NCI-H82 (cell line): ENCODE measurements at places on chromosomes 11 and 22.

- DNase-seq = no peak
Observed at GRCh38 chr11:69219991-69220390, 64.3 kb downstream of the SMIM38 start.

- DNase-seq = no peak
Observed at GRCh38 chr11:132913295-132913694, 619.0 kb downstream of the OPCML start.

- peak; percentile 28 for DNase-seq
Observed at GRCh38 chr11:64252003-64252872, 908 bp downstream of the PLCB3 start.

DNA sequence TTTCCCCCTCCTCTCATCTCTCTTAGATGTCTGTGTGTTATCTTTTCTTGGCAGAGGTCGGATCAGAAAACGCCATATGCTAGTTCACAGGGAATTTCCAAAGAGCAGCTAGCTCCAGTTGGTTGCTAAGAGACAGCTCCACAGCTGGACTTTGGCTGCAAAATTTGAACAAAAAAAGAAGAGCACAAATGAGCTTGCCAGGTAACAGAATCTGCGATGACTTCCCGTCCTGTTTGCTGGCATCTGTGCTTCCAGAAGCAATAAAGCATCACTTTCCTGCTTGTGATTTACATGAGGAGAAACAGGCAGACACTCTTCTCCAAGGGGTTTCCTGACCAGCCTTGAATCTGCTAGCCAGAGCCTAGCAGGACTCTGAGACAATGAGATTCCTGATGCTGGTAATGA is 596.0 kb upstream of the B3GAT1 start:
- DNase-seq = no peak

DNA sequence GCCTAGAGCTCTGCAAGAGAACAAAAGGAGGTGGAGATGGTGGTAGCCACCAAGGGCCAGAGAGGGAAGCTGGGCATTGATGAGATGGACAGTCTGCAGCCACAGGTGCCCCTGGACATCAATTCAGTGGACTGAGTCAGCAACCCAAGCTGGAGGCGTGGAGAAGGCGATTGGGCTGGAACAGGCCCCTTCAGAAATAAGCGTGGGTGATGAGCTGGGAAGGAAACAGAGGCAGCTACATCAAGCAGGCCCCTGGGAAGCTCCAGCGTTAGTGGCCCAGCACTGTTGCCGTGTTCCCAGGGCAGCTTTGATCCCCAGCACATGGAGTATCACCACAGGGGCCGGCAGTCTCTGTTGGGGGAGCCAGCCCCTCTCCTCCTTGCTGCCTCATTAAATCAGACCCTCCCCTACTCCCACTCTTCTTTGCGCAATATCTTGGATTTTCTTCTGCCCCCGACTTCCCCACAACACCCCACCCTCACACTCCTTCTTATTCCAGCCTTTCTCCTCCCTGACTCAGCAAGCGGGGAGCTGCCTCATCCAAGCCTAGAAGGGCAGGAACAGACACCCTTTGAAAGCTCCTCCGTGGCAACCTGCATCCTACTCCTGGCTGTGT is 31.7 kb upstream of the OAF start:
- DNase-seq = no peak

- DNase-seq = no peak
Observed at GRCh38 chr11:102926517-102926916, 29.0 kb downstream of the MMP13 start.

DNA sequence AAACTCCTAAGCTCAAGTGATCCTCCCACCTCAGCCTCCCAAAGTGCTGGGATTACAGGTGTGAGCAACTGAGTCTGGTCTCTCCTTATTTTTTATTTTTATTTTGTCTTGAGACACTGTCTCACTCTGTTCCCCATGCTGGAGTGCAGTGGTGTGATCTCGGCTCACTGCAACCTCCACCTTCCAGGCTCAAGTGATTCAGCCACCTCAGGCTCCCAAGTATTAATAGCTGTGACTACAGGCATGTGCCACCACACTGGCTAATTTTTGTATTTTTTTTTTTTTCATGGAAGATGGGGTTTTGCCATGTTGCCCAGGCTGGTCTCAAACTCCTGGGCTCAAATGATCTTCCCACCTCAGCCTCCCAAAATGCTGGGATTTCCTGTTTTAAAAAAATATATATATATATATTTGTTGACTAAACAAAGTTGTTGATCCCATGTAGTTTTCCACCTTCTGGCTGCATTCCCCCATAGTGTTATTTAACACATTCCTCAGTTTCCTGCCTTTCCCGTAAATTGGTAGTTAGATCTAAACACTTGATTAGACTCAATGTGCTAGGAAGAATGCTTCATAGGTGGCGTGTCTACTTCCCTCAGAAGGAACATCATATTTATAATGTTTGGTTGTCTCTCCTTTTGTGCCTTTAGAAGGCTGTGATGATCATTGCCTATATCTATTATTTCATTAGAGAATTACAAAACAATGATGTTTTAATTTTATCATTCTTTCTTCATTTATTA is 38.8 kb downstream of the LRRC32 start:
- no peak for DNase-seq

- no peak for DNase-seq
Observed at GRCh38 chr22:33299245-33299956, 241.2 kb upstream of the SYN3 start.

- DNase-seq = no peak
Observed at GRCh38 chr22:19548964-19549363, 24.8 kb upstream of the CLDN5 start.

DNA sequence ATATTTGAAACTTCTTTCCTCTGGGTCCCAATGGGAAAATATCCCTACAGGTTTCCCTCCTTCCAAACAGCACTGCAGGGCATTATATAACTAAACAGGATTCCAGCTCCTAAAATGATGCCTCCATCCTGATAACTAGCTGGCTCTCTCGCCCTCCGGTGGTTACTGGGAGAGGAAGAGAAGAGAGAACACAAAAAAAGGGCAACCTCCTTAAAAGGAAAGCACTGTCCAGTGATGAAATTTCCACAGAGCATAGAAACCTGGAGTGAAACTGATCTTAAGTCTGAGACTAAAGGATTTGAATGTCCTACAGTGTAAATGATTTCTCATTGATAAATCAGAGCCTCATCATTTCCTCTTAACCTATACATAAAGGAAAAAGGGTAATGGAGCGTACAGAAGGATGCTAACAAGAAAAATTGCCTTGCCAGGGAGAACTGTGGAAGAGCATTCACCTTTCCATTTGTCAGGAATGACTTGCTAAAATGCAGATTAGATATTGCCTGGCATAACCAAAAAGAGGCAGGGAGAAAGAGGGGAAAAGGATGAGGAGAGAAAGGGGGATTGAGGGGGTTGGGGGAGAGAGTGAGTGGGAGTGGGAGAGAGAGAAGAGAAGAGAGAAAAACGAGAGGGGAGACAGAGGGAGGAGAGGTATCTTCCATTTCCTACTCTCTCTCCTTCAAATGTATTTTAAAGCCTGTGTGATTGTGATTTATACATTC is 121.3 kb downstream of the APOL5 start:
- peak; percentile 51 for DNase-seq

DNA sequence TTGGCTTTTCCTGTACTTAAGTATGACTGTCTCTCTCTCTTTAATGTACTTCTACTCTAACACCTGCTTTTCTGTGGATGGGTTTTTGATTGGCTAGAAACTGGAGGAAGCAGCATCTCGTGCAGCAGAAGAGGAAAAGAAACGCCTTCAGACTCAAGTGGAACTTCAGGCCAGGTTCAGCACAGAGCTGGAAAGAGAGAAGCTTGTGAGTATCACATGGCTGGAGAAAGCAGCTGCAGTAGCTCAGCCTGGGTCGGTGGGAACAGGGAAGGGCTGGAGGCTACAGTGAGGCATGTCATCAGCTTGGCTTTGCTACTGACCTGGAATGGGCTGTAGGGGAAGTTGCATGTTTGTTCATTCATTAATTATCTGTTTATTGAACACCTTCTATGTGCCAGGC is 74.2 kb downstream of the SWAP70 start:
- DNase-seq = no peak

DNA sequence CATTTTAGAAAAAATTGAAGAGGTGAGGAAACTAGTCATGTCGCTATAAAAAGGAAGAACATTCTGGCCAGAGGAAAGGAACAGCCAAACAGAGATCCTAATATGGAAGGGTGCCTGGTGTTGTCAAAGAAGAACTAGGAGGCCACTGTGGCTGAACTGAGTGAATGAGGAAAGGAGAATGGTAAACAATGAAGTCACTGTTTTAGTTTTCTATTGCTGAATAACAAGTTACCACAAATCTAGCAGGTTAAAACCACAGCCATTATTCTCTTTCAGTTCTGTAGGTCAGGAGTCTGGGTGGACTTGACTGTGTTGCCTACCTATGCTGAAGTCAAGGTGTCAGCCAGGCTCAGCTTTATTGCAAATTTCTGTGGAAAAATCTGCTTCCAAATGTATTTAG is 549.3 kb upstream of the CCDC90B start:
- no peak for DNase-seq

GRCh38 chr11:83159902-83160865 is 3.3 kb downstream of the PCF11 start:
- DNase-seq = no peak

GRCh38 chr11:126478466-126478865 is 123.0 kb downstream of the ST3GAL4 start:
- no peak for DNase-seq

GRCh38 chr11:350723-351255 is 18.5 kb upstream of the B4GALNT4 start:
- DNase-seq = no peak

DNA sequence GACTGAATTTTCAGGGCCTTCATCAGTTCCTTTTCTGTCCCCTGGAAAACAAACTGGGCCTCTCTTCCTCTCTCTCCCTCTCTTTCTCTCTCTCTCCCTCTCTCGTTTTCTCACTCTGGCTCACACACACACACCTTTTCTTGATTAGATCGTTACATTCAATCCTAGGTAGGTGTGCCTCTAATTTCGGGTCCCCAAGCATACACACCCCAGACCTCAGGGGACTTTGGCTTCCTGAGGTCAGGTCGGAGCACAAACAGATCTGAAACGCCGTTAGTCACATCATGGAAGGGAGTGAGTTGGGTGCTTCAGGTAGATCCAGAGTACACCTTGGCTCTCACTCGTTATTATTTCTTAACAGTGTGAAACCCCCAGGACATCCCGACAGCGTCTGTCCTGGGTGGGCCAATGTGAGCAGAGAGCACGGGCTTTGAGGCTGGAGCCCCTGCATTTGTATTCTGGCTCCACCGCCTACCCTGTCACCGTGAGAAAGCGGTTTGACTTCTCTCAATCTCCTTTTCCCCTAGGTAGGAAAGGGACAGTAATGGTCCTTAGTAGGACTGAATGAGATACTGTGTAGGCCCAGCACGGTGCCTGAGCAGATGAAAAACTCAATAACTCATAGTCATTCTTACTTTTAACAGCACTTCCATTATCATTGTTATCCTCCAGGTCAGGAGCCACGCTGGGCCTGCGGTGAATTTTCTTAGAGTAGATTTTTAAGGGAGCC is 37.3 kb upstream of the POU2AF1 start:
- DNase-seq = no peak

DNA sequence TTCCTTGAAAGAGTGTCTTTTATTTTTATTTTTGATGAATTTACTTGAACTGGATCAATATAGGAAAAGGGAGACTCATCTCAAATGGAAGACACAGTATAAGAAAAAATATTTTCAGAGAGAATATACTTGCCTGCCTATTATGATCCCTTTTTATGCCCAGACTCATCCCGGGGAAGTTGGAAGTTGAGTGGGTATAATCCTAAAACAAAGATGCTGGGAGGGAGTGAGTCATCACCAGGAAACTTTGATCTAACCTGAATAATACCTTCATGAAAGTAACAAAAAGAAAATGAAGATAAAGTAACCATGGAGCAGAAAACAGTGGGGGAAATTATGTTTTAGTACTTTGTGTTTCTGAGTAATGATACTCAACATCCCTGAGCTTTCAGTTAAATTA is 1514.0 kb downstream of the FAM181B start:
- no peak for DNase-seq

GRCh38 chr11:23502826-23503225 is 642.6 kb upstream of the CCDC179 start:
- no peak for DNase-seq

GRCh38 chr22:44724859-44725258 is 22.9 kb downstream of the PRR5 start:
- DNase-seq = no peak

GRCh38 chr11:8310743-8311298 is 47.1 kb upstream of the LMO1 start:
- no peak for DNase-seq

- DNase-seq = no peak
Observed at GRCh38 chr11:132439711-132440255, 1069.4 kb downstream of the NTM start.

GRCh38 chr22:49966774-49967705 is 6.5 kb downstream of the PIM3 start:
- no peak for DNase-seq

DNA sequence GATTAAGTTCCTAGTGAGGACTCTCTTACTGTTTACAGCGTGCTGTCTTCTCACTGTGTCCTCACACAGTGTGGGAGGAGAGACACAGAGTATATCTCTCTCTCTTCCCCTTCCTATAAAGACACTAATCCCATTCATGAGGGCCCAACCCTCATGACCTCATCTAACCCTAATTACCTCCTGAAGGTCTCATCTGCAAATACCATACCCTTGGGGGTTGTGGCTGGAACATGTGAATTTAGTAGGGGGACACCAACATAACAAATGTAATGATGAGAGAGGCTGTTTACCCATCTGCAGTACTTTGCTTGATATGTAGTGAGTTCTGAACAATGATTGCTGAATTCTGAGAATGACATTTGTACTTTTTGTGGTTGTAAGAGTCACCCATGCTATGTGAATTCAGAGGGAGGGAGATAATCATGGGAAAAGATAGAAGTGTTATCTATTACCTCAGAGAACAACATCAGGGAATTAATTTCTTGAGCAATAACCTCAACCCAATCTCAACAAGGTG is 4.9 kb upstream of the OR52W1 start:
- peak; percentile 31 for DNase-seq

DNA sequence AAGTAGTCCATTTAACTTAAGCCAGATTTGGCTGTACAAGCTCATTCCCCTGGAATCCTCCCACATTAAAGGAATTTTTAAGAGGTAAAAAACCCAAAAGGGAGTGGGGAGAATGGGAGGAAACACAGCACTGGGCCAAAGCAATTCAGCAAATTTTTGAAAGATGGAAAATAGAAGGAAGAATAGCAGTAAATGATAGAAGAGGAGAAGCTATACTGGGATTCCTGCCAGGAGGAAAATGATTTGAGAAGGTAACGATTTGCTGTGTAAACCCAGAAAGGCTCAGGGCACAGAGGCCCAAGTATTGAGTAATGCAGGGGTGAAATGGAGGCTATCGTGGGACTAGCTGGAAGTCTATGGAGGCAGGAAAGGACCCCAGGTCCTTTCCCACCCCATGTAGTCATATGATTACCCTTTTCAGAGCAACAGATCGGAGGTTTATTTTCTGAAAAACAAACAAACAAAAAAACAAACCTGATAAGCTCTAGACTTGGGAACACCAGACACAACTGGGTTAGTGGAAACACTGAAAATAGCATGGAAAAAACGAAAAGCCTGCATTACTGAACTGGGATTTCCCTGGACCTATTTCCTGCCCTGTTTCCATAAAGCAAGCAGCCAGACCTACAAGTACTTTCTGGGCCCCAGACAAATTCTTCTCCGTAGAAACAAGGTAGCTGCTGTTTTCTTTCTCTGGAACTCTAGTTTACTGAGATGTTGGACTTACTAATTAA is 140.0 kb downstream of the SWAP70 start:
- peak; percentile 1 for DNase-seq
